ENCODE measurements at places on chromosomes 4 and X.

- DNase-seq, result no peak
Observed at GRCh38 chr4:8182858-8183725, 16.0 kb upstream of the SH3TC1 start.

DNA sequence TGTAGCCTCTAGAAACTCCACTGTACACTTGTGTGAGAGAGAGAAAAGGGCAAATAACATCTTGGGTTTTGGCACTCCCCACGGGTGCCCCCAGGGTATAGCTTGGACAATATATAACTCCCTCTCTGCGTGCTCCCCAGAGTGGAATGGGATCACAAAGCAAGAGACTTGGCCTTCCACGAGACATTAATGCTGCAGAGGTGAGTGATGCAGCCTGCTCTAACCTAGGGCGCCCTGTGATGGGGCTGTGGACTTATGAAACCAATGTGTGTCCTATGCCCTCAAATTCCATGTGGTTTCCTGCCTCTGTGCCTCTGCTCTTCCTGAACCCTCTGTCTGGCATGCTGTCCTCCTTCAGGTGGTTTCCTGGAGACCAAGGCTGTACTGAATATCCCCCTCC, 22.0 kb upstream of the FAM9C start:
- DNase-seq, result no peak

DNA sequence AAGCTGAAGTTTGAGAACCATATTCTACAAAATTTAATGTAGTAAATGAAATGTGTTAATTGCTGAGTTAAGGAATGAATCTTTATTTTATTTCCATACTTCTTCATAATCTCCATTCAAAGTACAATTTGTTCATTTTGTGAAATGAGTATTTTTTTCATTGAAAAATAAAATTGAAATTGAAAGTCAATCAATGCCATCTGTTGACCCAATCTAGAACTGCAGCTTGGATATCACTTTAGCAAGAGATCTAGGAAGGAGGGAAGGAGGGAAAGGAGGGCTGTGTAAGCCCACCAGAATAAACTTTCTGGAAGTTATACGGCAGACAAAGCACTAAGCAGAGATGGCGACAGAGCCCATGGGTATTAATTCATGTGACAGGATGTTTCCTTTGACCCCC, 128.4 kb downstream of the ZMAT1 start:
- no peak for DNase-seq

GRCh38 chrX:110210417-110211139, 107.3 kb downstream of the AMMECR1 start:
- DNase-seq, result no peak

DNA sequence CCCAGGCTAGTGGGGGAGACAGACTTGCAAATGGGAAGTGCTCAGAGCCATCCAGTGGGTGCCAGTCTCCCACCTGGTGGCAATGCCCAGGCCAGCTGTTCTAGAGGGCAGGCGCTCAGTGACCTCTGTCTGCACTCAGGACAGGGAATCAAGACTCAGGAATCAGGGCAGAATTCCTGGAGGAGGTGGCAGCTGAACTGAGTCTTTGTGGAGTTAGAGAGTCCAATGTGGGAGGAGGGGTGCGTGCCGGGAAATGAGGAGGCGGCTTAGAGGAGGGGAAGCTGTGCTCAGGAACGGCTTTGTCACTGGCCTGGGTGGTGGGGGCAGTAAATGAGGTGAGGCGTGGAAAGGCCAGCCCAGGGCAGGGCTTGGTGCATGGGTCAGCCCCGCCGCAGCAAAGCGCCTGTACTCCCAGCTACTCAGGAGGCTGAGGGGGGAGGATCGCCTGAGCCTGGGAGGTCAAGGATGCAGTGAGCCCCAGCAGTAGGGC, 31.3 kb upstream of the SORCS2 start:
- no peak for DNase-seq

GRCh38 chr4:180710628-180711337, 1532.4 kb upstream of the TENM3 start:
- no peak for DNase-seq

- peak; percentile 75 for DNase-seq
Observed at GRCh38 chr4:186725469-186726425, 2.1 kb upstream of the FAT1 start.

DNA sequence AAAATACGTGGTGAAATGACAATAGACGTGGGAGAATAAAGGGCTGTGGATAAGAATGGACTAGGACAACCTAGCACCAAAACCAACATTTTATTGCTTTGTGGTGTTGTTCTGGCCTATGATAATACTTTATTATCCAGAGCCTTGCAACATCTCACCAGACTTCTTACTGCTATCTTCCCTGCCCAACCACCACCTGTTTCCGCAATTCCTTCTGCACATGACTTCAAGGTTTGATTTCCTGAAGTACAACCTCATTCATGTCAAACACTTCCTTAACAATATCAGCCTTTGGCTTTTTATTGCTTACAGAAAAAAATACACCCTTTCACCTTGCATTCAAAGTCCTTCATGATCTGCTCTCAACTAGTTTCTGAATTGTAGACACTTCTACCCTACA, 84.8 kb downstream of the RTL3 start:
- DNase-seq, result no peak

DNA sequence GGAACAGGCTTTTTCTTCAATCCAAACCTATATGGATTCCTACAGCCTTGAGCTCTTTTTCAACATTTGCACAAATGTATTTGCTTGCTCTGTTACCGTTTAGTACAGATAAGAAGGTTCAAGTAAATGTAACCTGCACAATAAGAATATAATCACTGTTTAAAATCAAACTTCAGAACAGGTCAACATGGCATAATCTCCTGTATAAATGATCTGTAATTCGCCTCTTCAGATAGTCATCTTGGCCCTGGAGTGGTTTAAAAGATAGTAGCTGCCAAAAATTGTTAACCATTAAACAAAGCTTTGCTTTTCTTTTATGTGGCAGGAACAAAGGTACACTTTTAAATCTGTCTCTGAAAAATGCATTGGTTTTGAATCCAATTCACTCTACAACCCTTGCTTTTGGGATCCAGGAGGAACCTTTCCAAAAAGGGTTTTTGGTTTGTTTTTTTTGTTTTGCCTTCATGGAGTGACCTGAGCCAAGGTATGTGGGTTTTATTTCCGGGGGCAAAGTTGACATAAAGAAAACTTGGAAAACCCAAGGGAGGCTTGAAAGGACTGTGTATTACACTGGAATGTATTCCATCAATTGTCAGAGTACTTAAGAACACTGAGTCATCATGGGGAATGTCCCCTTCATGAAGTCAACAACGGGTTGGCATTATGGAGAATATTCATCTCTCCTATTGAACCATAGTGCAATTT, 210.4 kb upstream of the HCCS start:
- DNase-seq, result no peak

DNA sequence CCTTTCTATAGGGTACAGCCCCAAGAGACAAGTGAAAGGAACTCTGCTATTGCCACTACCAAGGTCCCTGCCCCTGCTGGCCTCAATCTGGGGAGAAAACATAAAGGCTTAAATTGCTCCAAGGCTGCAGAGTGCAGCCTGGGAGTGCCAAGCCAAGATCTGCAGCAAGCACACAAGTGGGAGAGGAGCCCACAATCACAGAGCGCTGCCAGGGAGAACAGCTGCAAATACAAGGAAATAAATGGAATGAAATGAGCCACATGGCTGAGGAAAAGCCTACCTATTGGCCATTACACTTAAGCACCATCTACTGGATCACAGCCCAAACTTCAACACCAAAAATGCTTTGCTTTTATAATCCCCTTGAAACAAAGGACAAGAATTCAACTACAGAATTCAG, 582.4 kb downstream of the FAM133A start:
- DNase-seq, result no peak

GRCh38 chrX:130676861-130677260, 226.1 kb downstream of the ENOX2 start:
- no peak for DNase-seq

DNA sequence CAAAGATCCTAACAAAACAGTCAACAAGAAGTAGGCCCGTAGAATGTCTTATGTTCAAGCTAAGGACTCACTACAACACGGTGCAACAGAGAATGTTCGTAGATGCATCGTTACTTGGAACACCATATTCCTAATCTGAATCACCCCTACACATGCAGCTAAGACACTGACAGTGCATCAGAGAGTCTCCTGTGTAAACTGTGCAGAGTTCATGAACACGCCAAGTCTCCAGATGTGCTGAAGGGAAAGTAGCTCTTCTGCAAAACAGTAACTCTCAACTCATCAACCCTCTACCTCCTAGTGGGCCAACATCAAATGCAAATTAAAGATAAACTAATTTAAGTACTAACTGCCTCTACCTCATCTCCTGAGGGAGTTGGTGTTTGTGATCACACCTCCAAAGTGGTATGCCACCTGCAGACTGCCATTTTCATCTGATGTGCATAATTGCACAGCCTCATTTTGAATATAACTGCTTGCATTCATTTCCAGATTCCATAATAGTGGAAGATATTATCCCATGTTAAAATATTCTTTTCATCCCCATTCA, 73.5 kb downstream of the MOSPD2 start:
- no peak for DNase-seq

- no peak for DNase-seq
Observed at GRCh38 chr4:139624441-139625092, 41.1 kb upstream of the MGST2 start.

- DNase-seq, result no peak
Observed at GRCh38 chr4:47617607-47618006, 132.5 kb downstream of the ATP10D start.

DNA sequence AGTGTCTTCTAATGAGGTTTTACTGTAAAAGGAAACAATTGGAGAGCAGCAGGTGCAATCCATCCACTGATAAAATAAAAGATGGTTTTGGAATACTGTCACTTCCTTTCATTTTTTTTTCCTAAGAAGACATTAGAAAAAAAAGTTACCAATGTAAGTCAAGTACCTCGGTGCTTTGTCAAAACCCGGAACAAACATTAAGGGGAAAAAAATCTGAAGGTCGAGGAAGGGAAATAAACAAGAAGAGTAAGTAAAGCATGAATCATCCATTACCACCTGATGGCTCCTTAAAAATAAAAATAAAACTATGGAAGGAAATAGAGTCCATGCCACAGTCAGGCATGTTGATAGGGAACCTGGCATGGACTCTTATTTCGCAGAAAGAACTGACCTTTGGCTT, 15.3 kb upstream of the XPNPEP2 start:
- no peak for DNase-seq

GRCh38 chr4:34293459-34293858, 1950.9 kb downstream of the ARAP2 start:
- DNase-seq, result no peak

GRCh38 chrX:121221322-121221977, 174.0 kb downstream of the GLUD2 start:
- DNase-seq, result no peak

DNA sequence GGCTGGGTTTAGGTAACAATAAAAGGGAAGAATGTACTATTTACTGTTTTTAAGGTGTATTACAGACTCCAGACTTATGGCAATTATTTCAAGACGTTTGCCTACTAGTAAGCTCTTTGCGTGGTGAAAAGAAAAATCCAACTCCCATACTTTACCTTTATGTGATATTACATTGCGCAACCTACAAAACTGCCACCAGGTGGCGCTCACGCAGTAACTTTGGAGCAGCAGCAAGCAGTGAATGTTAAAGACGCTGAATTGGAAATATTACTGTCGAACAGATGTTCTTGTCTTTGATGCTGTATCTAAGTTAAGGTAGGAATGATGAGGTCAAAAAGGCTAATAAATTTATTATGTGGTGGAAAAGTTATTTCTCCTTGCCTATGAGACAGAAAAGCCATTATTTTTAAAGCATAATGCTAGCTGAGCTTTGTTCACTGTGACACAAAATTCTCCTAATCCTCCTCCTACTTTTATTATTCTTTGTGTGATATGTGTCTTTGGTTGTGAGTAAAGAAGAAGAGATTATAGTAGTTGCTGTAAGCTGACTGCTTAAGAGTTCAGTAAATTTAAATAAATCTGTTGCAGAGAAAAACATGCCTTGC, 1099.8 kb upstream of the TENM3 start:
- DNase-seq, result peak; percentile 67

DNA sequence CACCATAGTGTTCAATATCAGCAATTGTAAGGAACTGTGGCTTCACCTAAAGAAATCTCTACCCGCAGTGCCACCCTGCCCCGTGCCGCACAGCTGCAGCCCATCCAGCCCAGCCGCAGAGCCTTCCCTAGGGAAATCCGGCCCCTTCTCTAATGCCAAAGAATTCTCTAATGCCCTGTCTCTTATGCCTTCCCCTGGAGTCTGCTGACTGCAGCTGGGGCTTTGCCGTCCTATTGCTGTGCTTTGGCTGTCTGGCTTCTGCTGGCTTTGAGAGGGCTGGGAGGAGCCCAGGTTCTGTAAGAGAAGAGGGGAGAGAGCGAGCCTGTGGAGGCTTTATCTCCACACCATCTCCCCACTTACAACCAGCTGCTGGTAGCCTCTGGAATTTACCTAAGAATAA, 85.9 kb upstream of the HELT start:
- no peak for DNase-seq

All from breast epithelium (tissue), 4 donors.